ENCODE measurements at places on chromosomes 3 and 15.

DNA sequence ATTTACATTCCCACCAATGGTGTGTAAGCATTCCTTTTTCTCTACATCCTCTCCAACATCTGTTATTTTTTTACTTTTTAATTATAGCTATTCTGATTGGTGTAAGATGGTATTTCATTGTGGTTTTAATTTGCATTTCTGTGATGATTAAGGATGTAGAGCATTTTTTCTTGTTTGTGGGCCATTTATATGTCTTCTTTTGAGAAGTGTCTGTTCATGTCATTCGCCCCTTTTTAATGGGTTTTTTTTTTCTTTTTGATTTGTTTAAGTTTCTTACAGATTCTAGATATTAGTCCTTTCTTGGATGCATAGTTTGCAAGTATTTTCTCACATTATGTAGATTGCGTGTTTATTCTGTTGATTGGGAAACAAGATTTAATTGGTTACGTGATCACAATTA, 14.2 kb downstream of the RAP2B start:
- DNase-seq = no peak

DNA sequence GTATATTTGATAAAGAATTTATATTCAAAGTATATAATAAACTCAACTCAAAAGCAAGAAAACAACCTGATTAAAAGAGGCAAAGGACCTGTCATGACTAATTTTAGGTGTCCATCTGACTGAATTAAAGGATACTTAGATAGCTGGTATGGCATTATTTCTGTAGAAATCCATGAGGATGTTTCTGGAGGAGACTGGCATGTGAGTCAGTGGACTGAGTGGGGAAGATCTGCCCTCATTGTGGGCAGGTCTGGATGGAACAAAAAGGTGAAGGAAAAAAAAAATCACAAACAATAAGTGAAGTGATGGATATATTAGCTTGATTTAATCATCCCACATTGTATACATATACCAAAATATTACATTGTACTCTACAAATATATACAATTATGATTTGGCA, 16.6 kb downstream of the ANKRD28 start:
- DNase-seq = no peak

- DNase-seq = no peak
Observed at GRCh38 chr15:69493406-69493805, 40.8 kb downstream of the RPLP1 start.

- DNase-seq = no peak
Observed at GRCh38 chr3:15220661-15221060, 14.6 kb downstream of the CAPN7 start.

DNA sequence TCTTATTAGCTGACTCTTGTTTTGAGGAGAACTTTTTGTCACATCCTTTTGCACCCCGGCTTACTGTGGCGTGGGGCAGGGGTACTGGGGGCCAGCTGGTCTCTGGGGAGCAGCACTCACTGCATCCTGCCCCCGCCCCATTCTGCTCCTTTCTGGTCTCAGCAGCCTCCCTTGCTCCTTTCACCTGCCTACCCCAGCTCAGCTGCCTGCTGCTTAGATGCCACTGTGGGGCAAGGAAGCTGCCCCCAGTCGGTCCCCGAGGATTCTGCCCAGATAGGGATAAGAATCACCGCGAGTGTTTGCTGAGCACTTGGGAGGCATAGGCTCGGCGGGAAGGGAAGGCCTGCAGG, 32.0 kb downstream of the APBA2 start:
- no peak for DNase-seq

DNA sequence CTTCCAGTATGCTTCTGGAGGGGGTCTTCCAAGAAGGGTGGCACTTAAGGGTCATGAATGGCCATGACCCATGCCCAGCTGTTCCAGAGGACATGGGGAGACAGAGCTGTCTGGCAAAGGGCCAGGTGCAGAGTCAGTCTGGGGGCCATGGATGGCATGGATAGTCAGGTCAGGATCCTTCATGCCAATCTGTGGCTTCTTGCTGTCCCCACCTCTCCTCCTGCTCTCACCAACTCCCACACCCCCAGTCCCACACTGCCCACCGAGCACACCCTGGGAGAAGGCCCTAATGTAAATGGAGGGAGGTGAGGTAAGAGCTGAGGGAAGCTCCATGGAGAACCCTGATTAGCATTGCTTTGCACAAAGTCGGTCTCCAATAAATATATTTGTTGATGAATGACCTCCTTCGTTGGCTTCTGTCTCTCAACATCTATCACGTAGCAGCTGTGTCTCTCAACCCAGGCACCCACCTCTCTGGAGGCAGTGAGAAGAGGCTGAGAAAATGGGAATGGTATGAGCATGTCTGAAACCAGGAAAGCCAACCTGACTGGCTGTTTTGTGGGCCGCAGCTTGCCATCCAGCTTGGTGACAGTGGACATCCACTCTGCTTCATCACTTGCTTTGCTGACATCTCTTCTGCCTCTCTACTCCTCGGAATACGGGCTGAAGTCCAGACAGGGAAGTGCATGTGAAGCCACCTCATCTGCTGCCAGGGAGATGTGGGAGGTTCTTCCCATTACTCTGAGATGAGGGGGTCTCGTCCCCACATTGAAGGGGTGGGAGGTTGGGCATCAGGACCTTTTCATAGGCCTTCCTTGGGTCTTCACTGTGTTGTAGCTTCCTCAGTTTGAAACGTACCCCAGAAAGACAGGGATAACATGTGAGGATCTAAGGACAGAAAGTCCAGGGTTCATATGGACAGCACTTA, 37.7 kb upstream of the RAB6B start:
- DNase-seq = no peak

GRCh38 chr3:147688868-147689267, 279.7 kb downstream of the ZIC1 start:
- no peak for DNase-seq

DNA sequence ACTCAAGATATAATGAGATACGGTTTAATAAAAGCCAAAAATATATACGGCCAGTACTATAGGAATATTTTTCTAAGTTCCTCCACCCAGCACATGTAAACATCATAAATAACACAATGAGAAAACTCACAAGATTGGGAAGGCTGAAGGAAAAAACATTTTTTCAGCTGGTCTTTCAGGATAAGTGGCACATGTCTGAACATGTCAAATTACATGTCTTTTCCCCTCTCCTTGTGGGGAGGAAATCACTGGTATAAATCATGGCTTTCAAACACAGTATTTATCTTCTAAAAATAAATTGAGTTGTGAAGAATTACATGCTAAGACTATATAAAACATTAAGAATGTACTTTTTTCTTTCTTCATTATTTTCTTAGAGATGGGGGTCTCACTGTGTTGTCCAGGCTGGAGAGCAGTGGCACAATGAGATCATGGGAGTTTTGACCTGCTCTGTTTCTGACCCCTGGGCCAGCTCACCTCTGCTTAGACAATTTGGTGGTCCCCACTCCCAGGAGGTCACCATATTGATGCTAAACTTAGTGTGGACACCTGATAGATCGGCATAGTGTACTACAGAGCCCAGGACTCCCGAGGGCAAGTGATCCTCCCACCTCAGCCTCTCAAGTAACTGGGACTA, 32.8 kb downstream of the ETV5 start:
- DNase-seq = no peak

DNA sequence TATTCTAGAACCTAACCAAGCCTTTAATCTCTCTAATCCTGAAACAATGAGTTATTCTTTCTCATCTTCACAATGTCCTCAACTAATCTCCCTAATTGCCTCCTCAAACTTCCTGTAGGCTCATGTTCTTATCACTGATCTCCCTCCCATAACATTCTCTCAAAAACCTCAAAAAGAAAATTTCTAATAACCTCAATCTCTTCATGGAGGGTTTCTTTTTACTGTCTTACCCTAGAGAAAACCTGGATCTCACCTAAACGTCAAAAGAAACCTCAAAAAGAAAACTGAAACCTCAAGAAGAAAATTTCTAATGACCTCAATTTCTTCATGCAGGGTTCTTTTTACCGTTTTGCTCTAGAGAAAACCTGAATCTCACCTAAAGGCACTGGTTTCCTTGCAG, 150.2 kb downstream of the GSK3B start:
- DNase-seq = no peak

DNA sequence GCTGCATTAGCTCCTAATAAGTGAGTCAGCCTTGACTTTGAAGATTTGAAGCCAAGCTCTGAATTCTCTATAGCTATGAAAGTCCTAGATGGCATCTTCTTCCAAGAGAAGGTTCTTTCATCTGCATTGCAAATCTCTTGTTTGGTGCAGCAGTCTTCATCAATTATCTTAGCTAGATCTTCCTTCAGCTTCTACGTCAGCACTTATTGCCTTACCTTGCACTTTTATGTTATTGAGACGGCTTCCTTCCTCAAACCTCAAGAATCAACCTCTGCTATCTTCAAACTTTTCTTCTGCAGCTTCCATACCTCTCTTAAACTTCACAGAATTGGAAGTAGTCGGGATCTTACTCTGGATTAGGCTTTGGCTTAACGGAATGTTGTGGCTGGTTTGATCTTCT, 167.6 kb downstream of the SCAPER start:
- no peak for DNase-seq

- no peak for DNase-seq
Observed at GRCh38 chr15:85760049-85760448, 34.7 kb downstream of the KLHL25 start.

DNA sequence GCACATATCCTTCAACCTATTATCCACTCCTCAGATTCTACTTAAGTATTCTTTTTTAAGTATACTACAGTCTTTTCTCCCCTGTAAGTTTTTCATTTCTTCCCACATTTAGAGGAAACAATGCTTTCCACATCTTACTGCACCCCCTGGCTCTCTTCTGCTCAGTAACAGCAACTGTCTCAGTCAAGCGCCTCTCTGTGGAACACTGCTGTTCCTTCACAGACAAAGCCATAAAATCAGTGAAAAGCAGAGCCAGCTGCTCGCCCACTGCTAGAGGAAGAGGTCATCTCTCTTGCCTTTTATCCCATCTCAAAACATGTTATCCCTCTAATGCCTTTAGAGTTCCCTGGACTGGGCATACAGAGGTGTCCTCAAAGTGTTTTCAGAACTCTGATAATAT, 24.8 kb downstream of the SERP1 start:
- DNase-seq = no peak

- no peak for DNase-seq
Observed at GRCh38 chr15:52427804-52428203, 100.9 kb downstream of the MYO5A start.

DNA sequence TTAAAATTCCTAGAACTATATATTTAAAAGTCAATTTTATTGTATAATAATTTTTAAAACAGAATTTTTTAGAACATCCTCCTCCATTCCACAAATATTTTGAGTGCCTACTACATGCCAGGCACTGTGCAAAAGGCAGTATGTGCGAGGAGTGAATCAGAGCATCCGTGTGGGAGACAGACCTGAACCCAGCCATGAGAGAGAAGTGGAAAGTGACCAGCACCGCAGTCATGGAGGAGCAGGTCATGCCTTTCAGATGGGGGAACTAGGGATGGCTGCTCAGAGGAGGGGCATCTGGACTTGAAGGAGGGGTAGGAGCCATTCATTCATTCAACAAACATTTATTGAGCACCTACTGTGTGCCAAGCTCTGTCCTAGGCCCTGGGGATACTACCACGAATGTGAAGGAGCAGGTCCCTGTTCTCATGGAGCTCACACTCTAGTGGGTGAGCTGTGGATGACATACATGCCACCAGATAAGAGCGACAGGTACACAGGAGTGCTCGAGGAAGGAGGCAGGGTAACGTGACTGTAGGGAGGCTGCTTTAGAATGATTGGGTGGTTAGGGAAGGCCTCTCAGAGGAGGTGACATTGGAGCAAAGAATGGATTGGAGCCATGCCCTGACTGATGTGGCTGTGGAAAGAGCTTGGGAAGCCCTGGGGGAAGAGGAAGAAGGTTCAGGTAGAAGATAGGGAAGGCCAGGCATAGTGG, 3.1 kb upstream of the CHRNA3 start:
- no peak for DNase-seq

DNA sequence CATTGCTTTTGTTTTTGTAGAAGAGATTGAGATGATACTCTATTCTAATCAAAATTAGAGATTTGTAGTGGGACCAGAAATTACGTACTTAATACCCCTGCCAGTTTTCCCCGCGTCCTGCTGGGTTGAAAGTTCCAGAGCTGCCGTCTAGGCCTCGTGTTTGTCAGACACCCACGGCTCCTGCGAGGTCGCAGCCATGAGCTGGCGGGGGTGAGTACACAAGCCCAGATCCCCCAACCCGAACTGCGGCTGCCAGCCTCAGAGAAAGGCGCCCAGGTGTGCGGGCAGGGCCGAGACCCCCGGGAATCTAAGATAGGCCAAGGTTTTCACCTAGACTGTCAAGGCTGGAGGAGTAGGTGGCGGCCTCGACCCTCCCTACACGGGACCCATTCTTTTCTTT, 26.3 kb downstream of the GPR160 start:
- DNase-seq = no peak

DNA sequence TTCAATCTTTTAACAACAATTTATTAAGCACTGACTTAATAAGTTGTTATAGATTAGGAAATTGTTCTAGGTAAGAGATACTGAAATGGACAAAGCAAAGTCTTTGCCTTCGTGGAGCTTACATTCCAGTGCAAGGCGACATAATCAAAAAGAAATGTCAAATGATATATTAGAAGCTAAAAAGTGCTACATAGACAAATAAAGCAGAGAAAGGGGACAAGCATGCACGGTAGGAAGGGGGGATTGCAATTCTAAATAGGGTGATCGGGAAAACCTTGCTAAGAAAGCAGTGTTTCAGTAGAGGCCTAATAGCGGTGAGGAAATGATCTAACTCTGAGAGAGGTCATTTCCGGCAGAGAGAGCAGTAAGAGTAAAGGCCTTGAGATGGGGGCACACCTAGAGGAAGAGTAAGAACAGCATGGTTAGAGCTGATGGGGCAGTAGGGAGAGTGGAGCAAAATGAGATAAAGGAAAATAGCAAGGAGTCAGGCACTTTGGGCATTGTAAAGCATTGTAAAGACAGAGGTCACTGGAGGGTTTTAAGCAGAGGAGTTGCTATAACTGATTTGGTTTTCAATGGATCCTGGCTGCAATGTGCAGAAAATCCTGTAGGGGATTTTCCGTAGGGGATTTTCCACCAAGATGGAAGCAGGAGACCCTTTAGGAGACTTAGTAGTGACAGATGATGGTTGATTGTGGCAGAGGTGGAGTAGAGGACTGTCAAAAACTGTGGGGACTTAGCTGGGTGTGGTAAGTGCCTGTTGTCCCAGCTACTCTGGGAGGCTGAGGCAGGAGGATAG, 71.7 kb upstream of the CFAP20DC start:
- DNase-seq = no peak

- DNase-seq = no peak
Observed at GRCh38 chr3:140899363-140899762, 42.3 kb upstream of the SLC25A36 start.

- DNase-seq = no peak
Observed at GRCh38 chr3:127785711-127786265, 36.5 kb downstream of the MGLL start.

GRCh38 chr15:47296881-47297280, 420.4 kb upstream of the SEMA6D start:
- DNase-seq = no peak

GRCh38 chr3:180189310-180189648, 152.5 kb upstream of the PEX5L start:
- DNase-seq = no peak

- no peak for DNase-seq
Observed at GRCh38 chr3:31709005-31709404, 176.3 kb downstream of the STT3B start.

All from NCI-H1092 (cell line).